Stimulated activated CD8-positive, alpha-beta memory T cell treated with anti-CD3 and anti-CD28 coated beads, Interleukin-15, amount 100 ng/mL, for 24 hours (primary cell): ENCODE measurements at places on chromosomes 3 and 15.

DNA sequence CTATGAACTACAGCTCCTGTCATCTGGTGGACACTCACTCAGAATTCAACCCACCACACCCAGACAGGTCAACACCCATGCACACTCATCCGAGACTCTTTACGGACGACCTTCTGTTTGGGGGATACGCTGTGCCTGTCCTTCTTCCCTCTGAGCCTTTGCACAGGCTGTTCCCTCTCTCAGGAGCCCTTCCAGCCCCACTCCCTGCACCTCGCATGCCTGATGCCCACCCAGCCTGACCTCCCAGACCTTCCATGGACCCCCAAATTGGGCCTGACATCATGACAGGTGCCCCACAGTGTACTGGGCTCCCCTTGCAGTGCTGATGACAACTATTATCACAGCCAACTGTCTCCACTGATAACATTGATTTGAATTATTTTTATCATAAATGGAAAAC is 135.8 kb downstream of the NSMCE3 start:
- no peak for DNase-seq

GRCh38 chr3:132210476-132211346 is 106.5 kb upstream of the ACP3 start:
- DNase-seq, result no peak

GRCh38 chr3:160027541-160028195 is 39.0 kb downstream of the IL12A start:
- DNase-seq, result no peak

DNA sequence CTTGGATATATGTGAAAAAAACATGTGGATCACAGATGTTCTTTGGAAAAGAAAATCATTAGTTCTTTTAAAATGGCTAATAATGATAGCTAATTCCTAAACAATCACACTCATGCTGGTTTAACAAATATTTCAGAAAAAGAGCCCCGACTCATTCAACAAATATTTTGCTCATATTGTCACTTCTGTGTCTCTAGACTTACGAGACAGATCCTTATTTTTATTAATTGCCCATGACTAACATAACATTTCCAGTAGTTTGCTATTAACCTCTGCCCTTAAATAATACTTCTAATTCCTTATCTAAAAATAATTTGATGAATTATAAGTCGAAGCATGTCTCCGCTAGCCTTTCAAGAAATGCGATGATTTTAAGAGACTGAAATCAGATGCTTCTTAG is 70.4 kb downstream of the SATB1 start:
- DNase-seq, result no peak

DNA sequence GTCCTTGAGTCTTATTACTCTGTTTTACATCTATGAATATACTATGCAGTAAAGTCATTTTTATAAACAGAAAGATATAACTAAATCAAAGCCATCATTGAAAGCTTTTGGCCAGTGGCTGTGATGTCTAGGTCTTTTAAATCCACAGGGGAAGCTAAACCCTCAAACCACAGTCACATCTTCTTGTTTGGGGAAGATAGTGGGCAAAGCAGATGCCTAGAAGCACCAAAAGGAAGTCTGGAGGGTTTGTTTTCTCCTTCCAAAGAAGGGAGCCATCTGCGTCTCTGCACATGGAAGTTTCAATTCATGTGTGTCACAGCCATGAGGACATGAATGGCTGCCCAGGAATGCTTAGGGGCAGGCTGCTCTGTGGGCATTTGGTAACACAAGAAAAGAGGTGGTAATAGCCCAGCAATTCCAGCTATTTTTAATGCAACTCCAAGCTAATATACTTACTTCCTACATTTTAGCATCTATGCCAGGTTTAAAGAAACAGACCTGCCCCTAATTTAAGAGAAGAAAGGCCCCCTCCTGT is 322.2 kb downstream of the SLC9A9 start:
- DNase-seq, result no peak

- no peak for DNase-seq
These were observed 164.2 kb downstream of the ERC2 start for GRCh38 chr3:56304069-56304468.

GRCh38 chr3:49413338-49413734 is 1.1 kb downstream of the TCTA start:
- no peak for DNase-seq
